ENCODE measurements at places on chromosomes 3 and 15.

DNA sequence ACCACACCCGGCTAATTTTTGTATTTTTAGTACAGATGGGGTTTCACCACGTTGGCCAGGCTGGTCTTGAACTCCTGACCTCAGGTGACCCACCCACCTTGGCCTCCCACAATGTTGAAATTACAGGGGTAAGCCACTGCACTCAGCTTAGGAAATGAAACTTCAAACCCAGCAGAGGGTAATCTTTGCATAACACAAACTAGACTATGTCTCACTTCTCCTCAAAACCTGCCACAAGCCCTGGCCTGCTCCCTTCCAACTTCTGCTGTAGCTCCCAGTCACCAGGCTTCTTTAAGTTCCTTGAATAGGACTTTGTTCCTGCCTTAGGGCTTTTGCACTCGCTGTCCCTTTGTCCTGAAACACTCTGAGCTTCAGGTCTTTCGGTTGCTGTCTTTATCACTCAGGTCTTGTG lies 39.2 kb upstream of the SEMA4B start:
- DNase-seq, result no peak

DNA sequence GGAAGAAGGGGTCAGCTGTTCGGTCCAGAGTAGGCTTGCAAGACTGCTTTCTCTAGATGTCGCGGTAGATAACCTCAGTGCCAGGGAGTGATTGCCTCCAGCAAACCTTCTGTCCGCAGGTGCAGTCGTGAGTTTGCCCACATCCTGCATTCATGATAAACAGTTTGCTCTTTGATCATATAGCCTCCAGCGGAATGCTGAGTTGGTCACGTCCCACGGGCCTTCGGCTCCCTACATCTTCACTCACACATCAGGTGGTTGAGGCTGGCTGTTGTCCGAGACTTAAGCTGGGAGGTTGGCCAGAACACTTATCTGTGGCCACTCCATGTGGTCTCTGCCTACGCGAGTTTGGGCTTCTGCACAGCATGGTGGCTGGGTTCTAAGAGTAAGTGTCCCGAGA lies 62.1 kb upstream of the NR2C2 start:
- no peak for DNase-seq

DNA sequence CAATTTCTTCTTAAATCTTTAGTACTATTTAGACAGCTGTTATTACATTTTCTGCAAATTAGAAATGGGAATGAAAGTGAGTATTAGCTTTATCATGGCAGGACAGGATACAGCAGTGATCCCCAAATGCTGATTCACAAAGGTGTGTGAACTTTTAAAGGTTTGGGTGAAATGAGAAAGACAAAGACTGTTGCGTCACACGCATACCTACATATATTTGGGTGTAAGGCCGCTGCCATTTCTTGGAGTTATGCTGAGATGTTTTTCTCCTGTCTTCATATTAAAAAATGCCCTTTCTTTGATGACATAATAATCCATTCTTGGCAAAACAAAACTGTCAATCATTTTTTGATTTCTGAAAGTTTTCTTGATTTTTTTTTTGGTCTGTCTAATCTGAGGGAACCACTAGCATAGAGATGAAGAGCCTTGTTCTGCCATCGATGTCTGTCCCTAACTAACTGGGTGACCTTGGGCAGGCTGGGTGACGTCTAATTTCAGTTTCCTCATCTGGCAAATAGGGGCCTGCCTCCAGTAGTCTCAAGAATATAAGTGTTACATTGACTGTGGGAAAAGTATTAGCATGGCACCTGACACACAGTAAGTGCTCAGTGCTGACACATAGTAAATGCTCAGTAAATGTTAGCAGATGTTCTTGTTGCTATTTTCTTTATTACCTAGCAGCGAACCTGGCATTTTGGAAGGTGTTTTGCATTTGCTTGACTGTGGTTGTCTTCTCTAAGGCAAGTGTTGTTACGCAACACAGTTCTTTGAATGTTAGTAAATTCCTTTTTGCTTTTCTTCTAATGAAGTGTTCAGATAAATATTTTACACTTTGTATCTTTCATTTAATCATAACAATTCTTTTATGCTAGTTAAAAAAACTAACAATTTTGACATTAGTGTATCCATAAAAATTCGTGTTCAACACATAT lies 5.0 kb downstream of the MITF start:
- no peak for DNase-seq

DNA sequence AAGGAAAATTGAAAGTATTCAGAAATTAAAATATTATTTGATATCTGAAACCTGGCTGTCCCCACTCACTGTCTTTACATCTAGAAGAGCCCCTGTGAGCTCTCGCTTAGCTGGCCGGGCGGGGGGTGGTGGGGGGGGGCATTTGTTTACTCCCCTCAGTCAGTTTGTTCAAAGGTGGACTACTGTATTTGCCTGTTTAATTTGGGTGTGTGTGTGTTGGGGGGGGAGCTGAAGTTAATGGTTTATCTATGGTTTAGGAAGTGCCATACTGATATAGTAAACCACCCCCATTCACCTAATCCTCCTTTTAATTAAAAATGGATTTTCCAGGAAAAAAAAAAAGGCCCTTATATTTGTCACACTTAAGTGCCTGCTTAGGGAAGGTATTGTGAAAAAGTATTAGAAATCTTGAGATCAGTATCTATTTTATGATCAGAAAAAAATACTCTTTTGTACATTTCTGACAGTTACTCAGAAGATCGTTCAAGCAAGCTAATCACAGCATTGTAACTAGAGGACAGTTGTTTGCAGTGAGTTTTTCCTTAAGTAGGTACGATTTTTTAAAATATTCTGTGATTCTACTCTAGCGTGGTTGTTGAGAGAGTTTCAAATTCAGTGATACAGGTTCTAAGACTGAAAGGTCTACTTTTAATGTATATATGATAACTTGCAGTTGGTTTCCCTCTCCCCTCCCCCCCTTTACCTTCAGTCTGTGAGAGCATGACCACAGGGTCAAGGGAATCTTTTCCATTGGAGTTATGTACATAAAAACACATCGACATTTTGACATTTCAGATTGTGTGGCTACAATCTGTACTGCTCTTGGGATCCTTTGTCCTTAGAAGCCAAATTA lies 8.5 kb downstream of the NR2F2 start:
- peak; percentile 6 for DNase-seq

DNA sequence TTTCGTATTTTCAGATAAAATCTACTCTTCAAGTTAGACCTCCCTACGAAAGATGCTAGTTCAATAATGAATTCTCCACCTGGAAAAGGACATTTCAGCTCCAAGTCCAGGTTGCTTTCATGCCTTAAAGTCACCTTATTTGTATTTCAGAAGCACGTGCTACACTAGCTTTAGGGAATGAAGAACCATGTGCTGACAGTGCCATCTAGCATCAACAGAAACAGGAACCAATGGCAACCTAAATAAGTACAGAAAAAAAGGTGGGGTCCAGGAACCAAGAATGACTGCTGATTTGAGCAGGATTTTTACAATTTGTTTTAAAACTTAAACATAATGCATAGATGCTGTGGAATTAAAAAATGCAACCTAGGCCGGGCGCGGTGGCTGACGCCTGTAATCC lies 77.6 kb upstream of the SNRPN start:
- no peak for DNase-seq
